ENCODE measurements at places on chromosomes 6 and 20.
A peak's percentile ranks its signal among the peaks of the same experiment; 100 is the strongest.

- no peak for DNase-seq
Measured at GRCh38 chr20:20073801-20074371, 21.6 kb downstream of the CFAP61 start.

DNA sequence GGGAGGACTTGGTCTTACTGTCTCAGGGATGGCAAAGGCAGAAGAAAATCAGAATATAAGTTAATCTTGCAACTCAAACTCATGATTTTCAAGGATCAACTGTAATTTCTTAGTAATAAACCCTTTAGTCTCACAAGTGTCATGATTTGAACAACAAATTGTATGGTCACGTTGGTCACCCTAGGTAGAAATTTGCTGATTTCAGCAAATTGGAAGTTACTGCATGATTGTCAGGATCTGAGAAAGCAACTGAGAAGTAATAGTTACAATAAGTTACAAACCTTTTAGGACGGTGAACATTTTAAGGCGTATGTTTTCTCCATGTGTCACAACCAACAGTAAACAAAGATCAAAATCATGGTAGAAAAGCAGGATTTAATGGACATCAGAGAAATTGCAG is 375.2 kb downstream of the PLCB1 start:
- no peak for DNase-seq

GRCh38 chr20:38104285-38104684 is 60.8 kb downstream of the TGM2 start:
- DNase-seq: no peak

DNA sequence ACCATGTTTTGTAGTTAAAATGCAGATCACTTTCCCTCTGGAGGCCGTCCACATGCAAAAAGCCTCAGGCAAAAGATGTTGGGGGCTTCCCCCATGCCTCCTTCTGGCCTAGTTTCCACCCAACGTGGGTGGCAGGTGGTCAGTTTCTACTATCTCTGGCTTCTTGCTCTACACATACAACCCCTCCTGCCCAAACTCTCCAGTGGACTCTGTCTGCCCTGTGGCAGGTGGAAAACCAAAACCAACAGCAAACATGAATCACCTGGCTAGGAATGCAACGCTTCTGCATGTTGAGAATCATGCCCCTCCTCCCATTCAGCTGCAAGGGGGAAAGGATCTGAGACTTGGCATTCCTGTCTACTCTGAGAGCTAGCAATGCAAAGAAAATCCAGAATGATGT is 94.8 kb downstream of the MBOAT1 start:
- no peak for DNase-seq

DNA sequence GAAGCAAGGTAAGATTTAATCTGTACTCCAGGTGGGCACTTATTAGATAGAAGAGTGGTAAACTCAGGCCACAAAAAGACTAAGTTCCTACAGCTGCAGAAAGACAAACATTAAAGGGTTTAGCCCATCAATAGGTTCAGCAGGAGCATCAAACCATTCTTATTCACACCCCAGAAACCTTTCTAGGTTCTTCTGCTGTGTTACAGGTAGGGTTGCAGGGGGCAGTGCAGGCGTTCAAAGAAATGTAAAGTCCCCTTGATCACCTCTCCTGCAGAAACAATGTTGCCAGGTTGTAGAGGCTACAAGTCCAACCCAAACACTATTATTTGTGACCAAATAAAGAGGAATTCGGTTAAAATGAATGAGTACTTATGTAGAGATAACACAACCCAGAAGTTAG is 31.8 kb downstream of the PHACTR1 start:
- DNase-seq: no peak

DNA sequence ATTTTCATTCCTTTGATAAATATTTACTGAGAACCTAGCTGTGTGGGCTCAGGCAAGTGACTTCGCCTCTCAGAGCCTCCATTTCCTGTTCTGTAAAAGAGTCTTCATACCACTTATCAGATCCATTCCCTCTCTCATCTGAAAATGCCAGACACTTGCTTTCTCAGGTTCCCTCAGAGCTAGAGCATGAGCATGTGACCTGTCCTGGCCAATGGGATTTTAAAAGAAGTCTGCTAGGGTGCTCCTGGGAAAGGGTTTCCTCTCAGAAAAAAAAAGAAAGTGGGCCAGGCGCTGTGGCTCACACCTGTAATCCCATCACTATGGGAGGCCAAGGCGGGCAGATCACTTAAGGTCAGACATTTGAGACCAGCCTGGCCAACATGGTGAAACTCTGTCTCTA is 5.3 kb downstream of the KCNB1 start:
- no peak for DNase-seq

DNA sequence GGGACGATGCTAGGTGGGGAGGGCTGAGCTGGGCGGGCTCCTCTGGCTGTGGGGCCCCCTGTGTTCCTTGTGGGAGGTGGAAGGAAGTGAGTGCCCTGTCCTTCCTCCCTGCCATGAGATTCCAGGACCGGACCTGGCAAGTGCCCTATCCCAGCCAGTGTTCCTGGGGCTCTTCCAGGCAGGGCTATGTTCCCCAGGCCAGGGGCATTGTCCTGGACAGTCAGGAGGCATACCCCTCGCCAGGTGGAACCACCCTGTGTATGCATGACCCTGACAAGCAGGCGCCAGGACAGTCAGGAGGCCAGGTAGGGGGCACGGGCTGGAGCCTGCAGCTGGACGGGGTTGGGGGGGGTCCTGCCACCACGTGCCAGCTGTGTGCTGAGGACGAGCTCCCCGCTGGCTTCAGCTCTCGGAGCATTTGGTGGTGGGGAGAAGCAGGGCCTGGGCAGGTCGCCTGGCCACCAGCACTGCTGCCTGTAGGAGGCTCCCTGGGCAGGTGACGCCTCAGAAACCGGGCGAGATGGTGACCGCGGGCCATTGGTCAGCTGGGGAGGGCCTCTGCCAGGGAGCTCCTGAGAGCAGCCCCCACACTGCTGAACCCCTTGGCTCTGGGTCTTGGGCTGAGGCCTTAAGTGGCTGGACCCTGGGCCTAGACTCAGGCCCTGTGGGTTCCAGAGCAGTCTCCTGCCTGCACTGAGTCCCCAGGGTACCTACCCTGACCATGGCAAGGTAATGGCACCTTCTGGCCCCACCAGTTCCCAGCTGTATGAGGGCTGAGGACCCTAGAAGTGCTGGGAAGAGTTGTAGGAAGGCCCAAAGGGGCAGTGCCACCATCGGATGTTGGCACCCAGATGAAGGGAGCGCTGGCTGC is 694 bp downstream of the SLC17A9 start:
- DNase-seq: no peak

DNA sequence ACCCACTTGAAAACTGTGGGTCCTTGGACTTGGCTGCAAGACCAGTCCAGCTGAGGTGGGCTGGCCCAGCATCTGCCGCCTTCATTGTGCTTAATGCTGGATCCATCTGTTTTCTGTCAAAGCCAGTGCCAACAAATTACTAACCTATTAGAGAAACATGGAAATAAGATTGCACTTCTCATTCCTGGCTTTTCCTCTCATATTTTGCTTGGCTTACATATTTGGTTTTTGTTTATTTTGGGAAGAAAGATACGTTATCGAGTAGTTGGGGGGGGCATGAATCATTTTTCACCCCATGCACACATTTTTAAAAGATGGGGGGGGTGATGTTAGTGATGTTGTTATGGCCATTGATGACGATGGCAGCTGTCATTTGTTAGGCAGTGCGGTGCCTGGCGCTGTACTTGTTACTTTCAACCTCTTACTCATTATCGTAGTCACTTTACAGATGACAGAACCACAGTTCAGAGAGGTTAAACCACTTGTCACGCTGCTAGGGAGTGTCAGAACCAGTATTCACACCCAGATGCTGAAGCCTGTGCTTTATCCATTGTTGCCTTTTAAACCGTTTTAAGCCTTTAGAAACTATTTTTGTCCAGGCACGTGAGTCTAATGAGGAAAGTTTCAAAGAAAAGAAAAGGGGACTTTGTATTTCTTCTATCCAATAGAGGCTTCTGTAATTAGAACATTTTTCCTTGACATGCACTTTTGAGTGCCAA is 180.0 kb downstream of the TMEM242 start:
- DNase-seq: no peak

GRCh38 chr6:69487688-69488087 is 309.1 kb downstream of the LMBRD1 start:
- DNase-seq: peak; percentile 6

DNA sequence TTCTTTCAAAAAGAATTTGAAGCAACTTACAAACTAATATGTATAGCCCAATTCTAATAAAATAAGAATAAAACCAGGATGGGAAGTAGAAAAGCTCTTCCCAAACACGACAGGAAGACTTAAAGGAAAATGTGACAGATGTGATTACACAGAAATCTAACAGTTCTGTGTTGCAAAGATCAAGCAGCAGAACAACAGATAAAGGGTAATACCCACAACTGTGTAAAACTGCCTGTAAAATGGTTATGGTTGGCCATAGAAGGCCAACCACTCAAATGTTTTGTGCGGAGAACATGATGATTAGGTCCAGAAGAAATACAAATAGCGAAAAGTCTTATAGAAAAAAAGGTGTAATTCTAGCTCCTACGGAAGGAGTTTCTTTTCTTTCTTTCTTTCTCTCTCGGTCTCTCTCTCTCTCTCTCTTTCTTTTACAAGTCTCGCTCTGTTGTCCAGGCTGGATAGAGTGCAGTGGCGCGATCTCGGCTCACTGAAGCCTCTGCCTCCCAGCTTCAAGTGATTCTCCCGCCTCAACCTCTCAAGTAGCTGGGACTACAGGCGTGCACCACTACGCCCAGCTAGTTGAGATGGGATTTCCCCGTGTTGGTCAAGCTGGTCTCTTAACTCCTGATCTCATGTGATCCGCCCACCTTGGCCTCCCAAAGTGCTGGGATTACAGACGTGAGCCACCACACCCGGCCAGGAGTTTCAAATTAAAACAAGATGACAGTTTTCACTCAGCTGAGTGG is 128.5 kb downstream of the QRSL1 start:
- no peak for DNase-seq

- DNase-seq: no peak
Measured at GRCh38 chr6:166112580-166112979, 55.1 kb downstream of the TBXT start.

GRCh38 chr6:21595285-21596144 is 2.0 kb downstream of the SOX4 start:
- DNase-seq: no peak

DNA sequence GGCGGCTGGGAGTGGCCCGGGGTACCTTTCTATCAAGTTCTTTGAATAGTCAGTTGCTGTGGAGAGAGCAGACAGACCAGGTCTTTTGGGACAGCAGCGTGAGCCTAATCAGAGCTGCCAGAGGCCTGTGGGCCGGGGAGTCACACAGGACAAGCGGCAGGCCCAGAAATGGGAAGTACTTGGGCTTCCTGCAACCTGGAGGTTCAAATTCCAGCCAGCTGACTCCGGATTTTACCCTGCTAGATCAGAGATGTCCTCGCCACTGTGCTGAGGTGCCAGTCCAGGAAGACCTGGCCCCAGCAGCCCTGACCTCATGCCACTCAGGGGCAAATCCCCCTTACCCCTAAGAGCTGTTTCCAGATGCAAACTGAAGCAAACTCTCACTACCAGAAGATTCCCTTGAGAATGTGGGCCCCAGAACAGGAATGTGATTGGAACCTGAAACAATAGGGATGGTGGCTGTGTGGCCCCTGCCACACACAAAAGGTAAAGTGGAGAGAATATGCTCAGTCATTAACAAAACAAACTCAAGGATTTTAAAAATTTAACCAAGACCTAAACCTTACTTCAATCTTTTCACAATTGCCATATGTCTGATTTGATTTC is 9.7 kb downstream of the BEND3 start:
- no peak for DNase-seq

DNA sequence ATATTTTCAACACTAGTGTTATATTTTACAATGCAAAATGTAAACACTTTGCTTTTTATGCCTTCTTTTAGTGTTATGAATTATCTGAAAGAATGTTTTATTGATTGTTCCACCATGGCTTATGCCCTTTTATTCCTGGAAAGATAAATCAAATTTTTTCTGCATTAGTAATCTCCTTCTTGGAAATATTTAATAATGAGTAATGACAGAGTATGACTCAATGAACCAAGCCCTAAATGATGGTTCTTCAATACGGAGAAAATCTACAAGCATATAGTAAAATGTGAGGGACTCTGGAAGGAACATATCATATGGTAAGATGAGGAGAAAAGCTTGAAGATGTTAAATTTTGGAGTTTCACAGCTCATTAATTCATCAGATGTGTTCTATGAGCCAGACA is 929.6 kb downstream of the C6orf118 start:
- DNase-seq: no peak

GRCh38 chr6:46217671-46218131 is 46.9 kb upstream of the ENPP5 start:
- DNase-seq: peak; percentile 3

- no peak for DNase-seq
Measured at GRCh38 chr20:58072695-58073671, 155.5 kb downstream of the ANKRD60 start.

- DNase-seq: no peak
Measured at GRCh38 chr6:162728706-162729105, 932 bp downstream of the PACRG start.

- no peak for DNase-seq
Measured at GRCh38 chr6:3900744-3901336, 51.7 kb downstream of the FAM50B start.

- DNase-seq: peak; percentile 42
Measured at GRCh38 chr6:144360401-144360800, 75.3 kb downstream of the UTRN start.

DNA sequence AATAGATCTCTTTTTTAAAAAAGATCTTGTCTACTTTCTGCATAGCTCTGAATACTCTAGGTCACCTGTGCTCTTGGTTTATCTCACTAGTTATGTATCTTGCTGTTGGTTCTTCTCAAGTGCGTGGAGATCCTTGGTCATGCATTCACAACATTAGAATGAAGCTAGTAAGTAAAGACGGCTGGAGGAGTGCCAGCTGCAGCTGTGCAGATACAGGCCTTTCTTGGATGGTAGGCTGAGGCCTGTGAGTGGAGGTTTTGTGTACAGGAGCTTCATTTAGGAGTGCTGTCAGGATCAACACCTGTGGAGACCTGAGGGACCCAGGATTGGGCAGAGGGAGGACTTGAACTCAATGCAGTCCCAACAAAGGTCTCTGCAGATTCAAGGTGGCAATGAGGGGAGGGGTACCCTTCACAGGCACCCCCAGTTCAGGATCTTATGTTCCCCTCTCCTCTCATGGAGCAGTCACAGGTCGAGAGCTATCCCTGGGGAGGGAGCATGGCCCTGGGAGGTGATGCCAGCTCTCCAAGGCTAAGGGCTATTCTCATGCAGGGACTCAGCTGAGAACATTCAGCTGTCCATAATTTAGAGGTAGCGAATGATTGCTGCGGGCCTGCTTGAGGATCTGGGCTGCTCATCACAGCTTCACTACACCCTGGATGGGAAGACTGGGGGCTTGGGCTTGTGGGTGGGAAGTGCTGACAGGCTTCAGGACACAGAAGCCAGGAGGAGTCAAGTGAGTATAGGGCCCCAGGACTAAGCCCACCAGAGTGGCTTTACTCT is 98.9 kb upstream of the ENPP5 start:
- DNase-seq: no peak

DNA sequence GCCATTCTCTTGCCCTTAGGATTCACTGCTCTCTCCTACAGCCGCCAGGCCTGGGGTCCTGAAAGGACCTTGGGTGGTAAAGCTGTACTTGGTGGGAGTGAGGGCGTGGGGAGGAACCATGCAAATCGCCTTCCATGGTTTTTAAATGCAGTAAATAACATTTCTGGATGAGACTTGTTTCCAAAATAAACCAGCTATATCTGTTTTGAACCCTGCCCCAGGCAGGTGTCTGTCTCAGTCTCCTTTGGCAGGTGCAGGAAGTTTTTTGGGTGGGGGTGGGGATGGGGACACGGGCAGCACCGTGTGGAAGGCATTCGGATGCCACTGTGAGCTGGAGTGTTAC is 14.3 kb downstream of the ITPA start:
- DNase-seq: no peak

All from inflammatory macrophage treated with lipopolysaccharide for 1 hour (primary cell).